Fibroblast of skin of left quadriceps (primary cell): ENCODE measurements at places on chromosomes 5 and 9.

GRCh38 chr5:102295534-102296177 is 428 bp downstream of the SLCO4C1 start:
- DNase-seq, result no peak

GRCh38 chr5:55701462-55702103 is 10.5 kb downstream of the SLC38A9 start:
- DNase-seq, result no peak

GRCh38 chr5:17803971-17804370 is 169.7 kb downstream of the TAF11L14 start:
- no peak for DNase-seq

GRCh38 chr5:132263548-132264261 is 6.2 kb downstream of the PDLIM4 start:
- DNase-seq, result no peak

DNA sequence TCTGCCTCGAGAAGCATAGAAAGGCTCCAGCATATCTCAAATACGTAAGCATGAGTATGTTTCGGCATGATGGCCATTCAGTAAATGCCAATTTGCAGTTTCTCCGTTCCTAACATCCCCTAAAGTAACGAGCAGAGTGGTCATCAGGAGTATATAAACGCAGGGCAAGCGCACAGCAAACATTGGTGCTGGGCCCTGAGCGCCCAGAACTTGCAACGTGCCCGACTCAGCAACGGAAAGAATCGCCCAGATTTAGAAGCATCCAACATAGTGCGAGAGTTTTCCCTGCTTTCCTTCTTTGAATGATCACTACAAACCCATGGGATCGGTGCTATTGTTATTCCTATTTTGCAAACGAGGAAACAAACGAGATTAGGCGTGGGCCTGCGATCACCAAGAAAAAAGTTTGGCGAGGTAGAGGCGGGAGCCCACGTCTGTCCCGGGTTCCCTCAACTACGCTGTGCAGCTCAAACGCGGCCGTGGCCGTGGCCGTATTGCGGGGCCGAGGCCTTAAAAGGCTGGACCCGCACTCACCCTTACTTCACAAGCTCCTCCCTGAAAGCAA is 505 bp downstream of the RPS14 start:
- no peak for DNase-seq

GRCh38 chr9:4284925-4285324 is 14.9 kb downstream of the GLIS3 start:
- DNase-seq, result no peak

DNA sequence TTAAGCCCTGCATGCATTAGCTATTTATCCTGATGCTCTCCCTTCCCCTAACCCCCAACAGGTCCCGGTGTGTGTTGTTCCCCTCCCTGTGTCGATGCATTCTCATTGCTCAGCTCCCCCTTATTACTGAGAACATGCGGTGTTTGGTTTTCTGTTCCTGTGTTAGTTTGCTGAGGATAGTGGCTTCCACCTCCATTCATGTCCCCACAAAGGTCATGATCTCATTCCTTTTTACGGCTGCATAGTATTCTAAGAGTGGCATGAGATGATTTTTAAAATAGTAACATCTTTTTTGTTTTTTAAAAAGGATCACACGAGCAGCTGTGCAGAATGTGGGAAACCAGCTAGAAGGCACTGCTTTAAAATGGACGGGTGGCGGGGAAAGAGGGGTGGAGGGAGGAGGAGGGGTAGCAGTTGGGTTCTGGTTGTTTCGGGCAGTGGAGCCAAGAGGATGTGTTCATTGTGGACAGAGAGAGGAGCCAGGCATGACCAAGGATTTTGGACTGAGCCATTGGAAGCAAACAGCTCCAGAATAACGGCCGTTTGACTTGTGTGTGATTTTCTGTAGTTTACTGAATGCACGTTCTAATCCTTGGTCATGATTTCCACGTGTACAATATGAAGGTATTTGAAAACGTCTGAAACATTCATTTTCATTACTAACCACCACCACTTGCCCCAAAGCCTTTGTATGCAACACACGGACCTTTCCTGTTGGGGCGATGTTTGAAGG is 1.7 kb upstream of the TENT4A start:
- no peak for DNase-seq

- DNase-seq, result no peak
These were observed 27.7 kb downstream of the MLLT3 start for GRCh38 chr9:20594608-20595007.

DNA sequence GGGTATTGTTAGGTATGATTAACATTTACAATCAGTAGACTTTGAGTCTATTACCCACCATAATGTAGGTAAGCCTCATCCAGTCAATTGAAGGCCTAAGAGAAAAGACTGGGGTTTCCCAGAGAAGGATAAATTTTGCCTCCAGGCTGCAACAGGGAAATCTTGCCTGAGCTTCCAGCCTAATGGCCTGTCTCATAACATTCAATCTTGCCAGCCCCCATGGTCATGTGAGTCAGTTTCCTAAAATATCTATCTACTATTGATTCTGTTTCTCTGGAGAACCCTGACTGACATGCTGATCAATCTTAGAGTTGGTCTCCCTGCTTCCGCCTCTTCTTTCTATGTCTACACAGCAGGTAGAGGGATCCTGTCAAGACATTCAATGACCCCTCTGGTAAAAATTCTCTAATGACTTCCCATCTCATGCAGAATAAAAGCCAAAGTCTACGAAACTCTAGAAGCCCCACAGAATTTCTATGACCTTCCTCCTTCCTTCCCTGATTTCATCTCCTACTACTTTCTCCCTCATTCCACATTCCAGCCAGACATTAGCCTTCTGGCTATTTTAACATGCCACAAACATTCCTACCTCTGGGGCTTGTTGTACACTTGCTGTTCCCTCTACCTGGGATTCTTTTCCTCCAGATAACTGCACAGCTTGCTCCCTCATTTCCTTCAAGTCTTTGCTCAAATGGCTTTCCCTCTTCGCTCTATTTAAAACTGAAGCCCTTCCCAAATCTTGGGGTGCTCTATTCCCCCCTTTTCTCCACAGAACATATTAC is 60.2 kb downstream of the FBXW11 start:
- no peak for DNase-seq

- no peak for DNase-seq
These were observed 1.4 kb downstream of the GNAQ start for GRCh38 chr9:78030296-78030552.

GRCh38 chr9:120616966-120617935 is 37.3 kb upstream of the CDK5RAP2 start:
- no peak for DNase-seq

DNA sequence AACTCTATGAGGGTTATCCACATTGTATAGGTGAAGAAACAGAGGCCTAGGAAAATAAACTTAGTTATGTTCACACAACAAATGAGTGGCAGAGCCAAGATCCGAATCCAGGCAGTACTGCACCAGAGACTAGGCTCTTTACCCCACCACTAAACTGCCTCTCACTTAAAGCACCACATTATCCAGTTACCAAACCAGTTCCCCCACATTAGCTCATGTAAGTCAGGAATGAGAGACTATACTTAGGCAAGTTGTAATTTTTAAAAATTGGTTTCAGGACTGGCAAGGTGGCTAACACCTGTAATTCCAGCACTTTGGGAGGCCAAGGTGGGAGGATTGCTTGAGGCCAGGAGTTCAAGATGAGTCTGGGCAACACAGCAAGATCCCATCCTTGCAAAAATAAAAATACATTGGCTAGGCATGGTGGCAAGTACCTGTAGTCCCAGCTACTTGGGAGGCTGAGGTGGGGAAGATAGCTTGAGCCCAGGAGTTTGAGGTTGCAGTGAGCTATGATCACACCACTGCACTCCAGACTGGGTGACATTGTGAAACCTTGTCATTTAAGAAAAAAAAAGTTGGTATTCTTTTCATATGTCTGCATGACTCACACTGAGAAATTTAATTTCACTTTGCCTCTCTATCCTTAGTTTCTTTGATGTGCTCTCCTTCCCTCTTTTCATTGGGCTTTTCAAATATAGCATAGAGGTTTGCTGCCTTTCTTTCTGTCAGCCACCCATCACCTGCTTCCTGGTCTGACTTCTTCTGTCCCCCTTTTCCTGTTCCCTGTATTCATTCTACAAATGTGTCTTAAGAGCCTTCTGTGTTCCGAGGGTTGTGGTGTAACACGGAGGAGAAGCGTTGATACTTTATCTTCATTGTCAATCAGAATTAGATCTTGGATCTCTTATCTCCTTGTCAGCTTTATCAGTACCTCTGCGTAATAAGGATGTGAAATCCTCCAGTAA is 64.7 kb downstream of the ERMP1 start:
- DNase-seq, result no peak

DNA sequence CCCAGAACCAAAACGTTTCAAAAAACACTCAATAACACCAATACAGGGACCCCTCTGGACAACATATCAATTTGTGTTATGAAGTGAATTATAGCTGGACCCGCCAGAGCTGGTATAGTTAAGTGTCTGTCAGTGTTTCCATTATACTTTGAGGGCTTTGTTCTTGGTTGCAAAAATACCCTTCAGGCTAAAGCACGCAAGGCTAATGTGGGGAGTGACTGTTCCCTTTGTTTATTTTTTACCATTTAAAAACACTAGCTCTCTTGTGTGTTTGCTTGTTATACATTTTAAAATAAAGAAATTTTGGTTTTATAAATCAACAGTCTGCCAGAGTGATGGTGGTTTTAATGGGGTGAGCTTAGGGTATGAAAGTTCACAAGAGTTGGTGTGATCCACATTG is 859.5 kb downstream of the PTPRD start:
- no peak for DNase-seq

DNA sequence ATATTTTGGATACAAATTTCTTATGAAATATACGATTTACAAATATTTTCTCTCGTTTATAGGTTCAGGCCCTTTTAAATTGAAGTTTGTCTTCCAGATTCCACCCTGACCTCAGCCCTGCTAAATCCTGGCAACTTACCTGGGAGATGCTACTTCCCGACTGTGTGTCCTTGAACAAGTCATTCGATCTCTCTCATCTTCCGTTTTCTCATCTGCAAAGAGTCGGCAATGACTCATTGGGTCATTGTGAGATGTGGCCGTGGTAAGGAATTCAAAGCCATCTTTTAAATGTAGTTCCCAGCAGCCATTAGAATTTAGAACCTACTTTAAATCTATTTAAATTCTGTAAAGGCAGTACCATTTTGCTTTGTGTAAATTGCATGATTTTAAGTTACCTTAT is 72.5 kb downstream of the LHX2 start:
- no peak for DNase-seq

- peak; percentile 78 for DNase-seq
These were observed 251.2 kb downstream of the NFIB start for GRCh38 chr9:14062586-14063221.

DNA sequence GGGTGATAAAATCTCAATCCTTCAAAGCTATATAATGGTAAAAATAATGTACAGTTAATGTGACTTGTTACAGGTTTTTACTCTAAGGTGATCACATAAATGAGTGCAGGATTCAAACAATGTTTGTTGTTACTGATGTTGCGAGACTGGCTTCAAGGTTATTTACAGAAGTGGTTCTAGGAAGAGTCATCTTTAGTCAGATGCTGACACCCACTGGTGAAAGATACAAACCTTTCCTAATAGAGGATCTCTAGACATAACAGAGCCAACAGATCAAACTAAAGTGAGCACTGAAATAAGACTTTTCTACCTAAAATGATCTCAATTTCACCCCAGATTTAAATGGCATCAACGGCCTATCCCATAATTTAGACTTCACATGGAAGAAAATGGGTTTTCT is 20.2 kb downstream of the ARSB start:
- DNase-seq, result peak; percentile 47

GRCh38 chr9:91580136-91580535 is 156.5 kb upstream of the NFIL3 start:
- DNase-seq, result peak; percentile 11

GRCh38 chr5:142065273-142065672 is 43.3 kb upstream of the NDFIP1 start:
- no peak for DNase-seq

- DNase-seq, result no peak
These were observed 1.4 kb downstream of the LIX1 start for GRCh38 chr5:97141031-97141430.

DNA sequence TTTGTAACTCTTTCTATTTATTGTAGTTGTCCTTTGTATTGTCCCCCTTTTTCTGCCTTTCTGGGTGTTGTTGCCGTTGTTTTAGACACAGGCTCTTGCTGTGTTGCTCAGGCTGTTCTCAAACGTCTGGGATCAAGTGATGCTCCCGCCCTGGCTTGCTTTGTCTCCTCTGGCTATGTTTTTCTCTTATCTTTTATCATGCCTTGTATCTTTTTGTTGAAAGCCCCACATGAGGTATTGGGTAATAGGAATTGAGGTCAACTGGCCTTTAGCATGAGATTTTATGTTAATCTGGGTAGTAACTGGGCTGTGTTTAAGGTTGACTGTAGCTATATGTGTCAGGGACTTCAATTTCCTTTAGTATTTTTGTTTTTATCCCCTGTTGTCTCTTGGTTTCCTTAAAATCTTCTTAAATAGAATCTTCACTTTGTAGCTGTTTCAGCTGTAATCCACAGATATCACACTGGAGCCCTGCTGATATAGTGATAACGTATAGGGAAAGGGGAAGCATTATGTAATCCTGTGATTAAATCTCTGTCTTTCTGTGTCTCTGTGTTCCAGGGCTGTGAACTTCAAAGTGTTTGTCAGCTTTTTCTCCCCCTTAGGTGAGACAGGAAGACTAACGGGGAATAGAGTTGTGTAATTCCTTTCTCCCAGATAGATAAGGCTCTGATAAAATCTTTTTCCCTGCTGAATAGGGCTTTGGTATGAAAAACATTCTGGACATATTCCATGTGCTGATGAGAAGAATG is 25.9 kb upstream of the CACNA1B start:
- DNase-seq, result no peak

- no peak for DNase-seq
These were observed 34.9 kb downstream of the SMIM23 start for GRCh38 chr5:171820561-171820960.

DNA sequence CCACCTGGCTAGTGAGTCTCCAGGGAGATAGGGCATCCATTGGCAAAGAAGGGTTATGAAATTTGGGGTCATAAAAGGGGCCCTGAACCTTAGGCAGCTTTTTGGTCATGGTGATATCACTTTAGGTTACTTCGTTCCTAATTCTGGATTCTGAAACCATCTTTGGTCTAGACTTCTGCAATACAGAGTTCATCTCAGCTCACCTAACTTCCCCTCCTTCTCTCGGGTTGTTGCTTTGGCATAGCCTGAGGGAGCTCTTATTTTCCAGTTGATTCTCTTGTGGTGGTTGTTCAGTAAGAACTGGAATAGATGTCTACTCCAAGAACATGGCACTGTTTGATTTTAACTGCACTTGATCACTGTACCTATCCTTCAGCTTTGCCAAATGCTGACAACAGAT is 148.9 kb upstream of the RUSC2 start:
- no peak for DNase-seq

GRCh38 chr9:129231022-129231739 is 53.1 kb upstream of the IER5L start:
- no peak for DNase-seq

DNA sequence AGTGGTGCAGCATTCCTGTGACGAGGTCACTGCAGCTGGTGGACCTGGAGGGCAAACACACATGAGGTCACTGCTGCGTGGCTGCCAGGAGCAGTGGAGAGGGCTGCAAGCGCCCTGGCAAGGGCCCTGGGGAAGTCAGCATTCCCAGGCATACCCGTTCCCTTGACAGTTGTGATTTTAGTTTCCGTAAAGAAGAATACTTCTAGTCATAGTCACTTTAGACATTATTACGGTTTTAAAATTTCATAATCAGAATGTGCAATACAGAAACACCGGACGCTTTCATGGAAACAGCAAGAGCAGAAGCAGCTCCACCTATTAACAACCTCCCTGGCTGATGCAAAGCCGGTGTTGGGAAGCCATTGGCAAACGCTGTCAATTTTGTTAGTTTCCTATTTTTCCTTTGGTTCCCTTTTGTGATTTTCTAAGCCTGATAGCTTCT is 129.8 kb downstream of the GADD45G start:
- no peak for DNase-seq
